Kidney (tissue), 22 donors: ENCODE measurements at places on chromosomes 2 and 18.

DNA sequence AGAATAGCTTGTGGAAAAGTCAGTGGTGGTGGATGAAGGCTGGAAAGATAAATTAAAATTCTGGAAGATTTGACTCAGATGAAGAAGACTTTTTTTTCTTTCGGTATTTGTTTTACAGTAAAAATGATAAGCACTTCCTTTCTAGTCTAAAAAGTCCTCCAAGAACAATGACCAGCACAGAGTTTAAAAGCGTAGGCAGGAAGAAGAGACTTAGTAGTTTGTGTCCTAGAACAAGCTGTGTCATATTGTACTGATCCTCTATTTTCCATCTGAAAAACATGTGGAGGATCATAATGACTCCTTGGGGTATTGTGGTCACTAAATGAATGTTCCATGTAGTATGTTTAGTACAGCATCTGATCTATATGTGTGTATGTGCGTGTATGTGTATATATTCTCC, 132.4 kb upstream of the FSHR start:
- no peak for DNase-seq

DNA sequence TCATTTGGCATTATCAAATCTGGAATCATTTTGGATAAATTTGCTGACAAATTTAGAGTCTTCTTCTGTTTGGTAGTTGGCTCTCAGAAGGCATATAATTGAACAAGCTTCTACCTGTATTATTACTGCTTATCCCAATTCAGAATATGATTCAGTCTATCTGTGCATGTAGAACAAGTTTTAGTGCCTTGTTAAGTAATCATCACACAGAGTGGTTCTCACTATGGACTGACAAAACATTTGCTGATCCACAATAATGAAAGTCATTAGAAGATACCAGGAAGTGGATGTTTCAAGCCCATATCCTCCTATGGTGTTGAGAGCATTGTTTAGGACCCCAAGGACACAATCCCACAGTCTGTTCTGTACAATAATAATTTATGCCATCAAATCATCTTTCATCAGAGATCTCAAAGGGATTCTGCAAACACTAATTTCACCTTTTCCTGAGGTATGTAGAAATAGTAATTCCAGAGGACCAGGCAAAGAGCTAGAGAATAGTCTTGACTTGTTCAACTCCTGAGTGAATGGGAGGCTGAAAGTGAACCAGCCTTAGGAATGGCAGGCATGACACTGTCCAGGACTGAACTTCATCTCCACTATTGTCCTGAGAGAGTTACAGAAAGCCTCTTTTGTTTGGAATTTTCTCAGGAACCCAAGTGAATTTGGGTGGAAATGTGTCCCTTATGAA, 29.6 kb upstream of the DSC1 start:
- no peak for DNase-seq

DNA sequence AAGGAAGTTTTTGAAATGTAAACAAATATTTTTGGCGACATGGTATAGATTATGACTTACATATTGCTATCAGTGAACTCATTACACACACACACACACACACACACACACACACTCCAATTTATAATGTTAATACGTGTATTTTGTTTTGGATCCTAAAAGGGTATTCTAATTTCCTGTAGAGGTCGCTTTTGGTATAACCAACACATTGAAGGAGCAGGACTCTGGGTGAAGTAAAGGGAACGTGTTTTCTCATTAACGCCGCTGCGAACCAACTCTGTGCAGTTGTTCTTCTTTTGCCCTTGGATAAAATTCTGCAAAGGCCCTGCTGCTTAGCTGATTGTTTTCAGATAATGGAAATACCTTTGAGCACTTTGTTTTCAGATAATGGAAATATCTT, 190.4 kb downstream of the PMAIP1 start:
- no peak for DNase-seq

DNA sequence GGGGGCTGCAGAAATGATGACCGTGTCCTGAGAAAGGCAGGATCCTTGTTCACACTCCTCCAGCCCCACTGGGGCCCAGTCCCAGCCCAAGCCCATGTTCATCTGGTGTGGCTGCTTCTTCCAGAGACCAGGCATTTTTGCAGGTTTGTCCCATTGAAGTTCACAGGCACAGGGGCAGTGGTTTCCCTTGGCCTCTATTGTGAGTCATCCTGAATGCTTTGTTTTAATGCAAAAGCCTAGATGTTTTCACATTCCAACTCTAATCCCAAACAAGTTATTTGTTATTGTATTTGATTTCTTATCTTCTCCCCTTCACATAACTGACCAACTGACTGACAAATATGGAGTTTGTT, 426.4 kb upstream of the ID2 start:
- no peak for DNase-seq

DNA sequence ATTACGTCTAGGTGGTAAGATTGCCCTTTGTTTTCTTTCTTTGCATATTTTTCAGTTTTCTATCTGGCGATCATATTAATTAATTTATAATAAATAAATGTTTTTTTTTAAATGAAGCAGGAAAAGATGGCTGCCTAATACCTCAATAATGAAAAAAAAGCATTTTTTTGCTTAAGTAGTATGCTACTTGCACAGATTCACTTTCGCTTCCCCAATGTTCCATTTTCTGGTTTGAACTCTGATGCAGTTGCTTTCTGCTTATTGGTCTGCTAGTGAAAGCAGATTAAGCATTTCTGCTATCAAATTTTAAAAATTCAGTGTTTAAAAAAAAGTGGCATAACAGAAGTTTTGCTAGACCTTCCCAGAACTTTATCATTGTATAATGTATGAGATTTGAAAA, 11.9 kb upstream of the TMEM182 start:
- DNase-seq, result no peak

DNA sequence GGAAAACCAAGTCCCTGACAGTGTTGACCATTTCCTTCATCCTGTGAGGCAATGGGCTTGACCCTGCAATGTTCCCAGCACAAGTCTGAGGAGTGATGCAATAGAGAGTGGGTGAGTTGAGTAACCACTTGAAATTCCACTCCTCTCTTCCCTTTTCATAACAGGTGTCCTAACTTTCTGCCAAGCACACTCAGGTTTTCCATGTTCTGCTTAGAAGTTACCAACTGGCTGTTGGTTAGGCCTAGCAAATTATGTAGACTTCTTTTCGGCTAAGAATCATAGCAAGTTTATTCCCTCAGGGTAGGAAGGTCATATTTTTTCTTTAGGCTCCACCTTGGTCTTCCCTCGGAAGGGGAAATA, 11.5 kb downstream of the GNLY start:
- DNase-seq, result no peak

DNA sequence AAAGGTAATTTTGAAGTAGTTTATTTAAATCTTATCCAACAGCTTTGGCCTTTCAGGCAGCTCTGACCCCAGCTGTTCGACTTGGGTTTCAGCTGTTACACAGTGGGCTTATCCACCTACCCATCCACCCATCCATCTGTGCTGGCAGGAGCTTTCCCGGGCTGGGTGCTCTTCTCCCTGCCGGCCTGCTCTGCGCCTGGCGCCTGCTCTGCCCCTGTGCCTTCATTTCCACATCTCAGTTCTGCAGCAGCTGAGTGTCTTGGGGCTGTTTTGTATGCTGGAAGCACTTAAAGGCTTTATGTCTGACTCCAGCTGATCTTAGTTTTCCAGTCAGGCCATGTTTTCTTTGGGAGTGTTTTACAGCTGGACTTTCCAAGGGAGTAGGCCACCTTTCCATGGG, 24.2 kb downstream of the LDLRAD4 start:
- no peak for DNase-seq

DNA sequence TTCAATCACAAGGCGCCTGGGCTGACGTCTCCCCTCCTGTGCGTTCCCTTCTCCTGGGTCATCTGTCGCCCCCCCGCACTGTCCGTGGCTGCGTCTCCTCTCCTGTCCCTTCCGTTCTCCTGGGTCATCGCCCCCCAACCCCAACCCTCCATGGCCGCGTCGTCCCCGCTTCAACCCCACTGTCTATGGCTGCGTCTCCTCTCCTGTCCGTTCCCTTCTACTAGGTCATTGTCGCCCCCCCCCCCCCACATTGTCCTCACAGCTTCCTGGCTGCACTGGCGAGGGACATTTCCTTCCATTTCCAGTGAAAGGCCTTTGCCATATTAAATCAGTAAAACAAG, 118.9 kb downstream of the TMEM18 start:
- DNase-seq, result no peak

- DNase-seq, result peak; percentile 64
These were observed 27.2 kb upstream of the PTPN2 start for GRCh38 chr18:12911025-12911928.

- DNase-seq, result no peak
These were observed 128.9 kb upstream of the ASB18 start for GRCh38 chr2:236393101-236393500.

DNA sequence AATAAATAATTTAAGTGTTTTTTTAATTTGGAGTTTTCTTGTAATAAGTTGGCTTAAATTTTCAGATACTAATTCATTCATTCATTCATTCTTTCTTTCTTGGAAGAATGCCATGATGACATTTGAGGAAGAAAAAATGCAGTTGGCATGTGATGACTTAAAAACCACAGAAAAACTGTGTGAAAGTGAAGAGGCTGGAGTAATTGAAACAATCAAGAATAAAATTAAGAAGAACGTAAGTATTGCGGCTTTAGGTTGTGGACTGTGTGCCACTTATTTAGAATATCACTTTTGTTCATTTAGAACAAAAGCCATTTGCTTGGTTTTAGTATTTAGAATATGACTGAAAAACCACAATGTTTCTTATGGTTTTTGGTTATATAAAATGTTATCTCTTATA, 51.4 kb downstream of the TTC39C start:
- DNase-seq, result no peak

- peak; percentile 68 for DNase-seq
These were observed 46.6 kb upstream of the ZBTB7C start for GRCh38 chr18:48455555-48456478.

GRCh38 chr2:33378556-33379210, 97.8 kb upstream of the RASGRP3 start:
- DNase-seq, result peak; percentile 51

- DNase-seq, result no peak
These were observed 27.6 kb downstream of the PAX8 start for GRCh38 chr2:113251118-113251517.
